ENCODE measurements at places on chromosomes 7 and 10.

DNA sequence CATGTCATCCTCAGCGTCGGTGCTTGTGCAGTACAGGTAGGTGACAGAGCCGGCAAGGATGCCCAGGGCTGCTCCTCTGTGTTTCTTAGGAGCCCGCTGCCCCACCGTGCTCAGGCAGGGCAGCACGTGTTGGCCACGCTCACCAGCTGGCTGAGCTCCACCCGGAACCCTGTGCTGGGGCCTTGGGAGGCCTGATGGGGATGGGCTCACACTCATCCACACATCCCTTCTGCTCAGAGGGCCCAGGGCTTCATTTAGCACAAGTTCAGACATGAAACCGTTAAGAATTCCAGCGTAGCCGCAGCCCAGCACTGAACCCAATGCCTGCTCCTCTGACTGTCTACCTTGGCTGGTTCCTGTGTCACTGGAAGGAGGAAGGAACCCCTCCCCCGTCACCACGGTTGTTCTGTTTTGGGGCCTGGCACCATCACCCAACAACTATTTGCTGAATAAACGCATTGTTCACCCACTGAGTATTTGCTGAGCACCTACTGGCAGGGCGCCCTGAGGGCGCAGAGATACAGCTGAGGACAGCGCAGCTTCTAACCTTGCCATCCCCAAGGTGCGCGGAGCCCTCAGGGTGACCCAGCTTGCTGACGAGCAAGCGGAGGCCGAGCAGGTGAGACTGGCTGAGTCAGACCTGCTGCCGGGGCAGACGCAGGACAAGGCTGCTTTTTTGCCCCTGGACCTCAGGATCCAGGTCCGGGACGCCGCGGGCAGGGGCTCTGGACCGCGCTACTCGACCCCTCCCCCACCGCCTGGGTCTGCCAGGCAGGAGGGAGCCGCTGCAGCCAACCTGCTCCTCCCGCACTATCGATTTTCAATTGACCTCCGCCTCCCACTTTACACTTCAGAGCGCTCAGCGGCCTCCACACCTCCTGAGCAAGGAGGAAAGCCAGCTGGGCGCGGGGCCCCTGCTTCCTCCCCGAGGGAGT is 50.6 kb upstream of the RET start:
- no peak for DNase-seq

- no peak for DNase-seq
Measured at GRCh38 chr10:77699080-77699645, 61.6 kb upstream of the KCNMA1 start.

- DNase-seq = no peak
Measured at GRCh38 chr10:88256886-88257285, 326.2 kb downstream of the RNLS start.

- peak; percentile 61 for DNase-seq
Measured at GRCh38 chr10:72490951-72491350, 134.9 kb downstream of the MICU1 start.

GRCh38 chr10:45253183-45253914 is 62.1 kb downstream of the OR13A1 start:
- DNase-seq = no peak

DNA sequence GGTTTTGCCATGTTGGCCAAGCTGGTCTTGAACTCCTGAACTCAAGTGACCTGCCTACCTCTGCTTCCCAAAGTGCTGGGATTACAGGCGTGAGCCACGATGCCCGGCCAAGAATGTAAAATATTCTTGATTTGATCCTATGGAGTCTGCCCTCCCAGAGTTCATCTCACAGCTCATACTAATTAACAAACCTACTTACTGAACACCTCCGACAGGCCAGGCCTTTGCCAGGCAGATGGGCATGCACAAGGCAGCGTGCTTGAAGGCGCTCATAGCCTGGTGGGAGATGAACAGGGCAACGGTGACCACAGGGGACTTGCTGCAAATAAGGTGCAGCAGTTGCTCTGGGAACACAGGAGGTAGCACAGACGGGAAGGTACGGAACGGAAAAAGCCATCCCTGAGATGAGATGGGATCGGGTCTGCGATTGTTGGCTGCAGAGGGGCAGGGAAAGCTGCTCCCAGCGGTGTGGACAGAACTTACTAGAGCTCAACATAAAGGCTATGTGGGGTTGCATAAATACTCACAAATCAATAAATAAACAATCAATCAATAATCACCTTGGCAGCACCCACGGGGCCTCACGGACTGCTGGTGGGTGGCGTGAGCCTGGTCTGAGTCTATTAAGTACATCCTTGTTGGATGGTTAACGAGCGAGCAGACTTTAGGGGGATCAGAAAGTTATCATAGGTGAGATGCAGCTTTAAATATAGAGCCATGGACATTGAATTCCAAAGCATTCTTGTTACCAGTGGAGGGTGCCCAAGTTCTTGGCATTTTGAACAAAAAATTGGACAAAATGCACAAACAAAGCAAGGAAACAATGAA is 4.7 kb downstream of the ACBD7 start:
- DNase-seq = no peak

DNA sequence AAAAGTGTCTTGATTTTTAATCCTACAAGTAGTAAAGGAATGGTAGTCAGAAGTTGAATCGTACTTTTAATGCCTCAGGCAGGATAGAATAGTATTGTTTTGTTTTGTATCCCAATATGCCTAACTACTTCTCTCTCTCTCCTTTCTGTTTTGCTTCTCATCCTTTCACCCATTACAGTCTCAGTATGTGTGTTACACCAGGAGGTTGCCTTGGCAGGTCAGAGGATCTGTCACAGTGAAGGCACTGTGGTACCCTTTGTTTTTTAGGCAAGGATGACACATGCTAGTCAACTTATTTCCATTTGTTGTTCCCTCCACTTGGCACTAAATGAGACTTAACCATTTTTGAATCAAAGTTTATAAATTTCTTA is 94.4 kb downstream of the MAPK8 start:
- no peak for DNase-seq

GRCh38 chr10:103969857-103970627 is 3.1 kb downstream of the SLK start:
- no peak for DNase-seq

GRCh38 chr10:14571866-14572507 is 202.7 kb downstream of the FAM107B start:
- no peak for DNase-seq

DNA sequence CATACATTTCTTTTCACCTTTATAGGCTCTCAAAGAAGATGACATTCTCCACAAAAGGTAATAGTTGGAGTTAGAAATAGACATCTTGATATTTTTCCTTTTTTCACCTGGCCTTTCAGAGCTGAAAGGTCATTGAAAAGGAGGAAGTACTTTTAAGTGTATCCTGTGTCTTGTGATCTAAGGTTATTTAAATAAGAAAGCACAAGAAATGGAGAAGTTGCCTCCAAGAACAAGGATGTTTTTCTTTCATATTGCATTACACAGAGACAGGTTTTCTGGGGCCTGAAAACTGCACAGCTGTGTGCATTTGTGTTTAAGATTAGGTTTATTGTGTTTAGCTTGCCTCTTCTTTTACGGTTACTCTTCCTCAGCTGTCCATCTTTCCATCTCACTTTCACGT is 103.4 kb upstream of the SEMA3D start:
- DNase-seq = no peak

- no peak for DNase-seq
Measured at GRCh38 chr7:142188154-142188553, 69.7 kb downstream of the PRSS58 start.

DNA sequence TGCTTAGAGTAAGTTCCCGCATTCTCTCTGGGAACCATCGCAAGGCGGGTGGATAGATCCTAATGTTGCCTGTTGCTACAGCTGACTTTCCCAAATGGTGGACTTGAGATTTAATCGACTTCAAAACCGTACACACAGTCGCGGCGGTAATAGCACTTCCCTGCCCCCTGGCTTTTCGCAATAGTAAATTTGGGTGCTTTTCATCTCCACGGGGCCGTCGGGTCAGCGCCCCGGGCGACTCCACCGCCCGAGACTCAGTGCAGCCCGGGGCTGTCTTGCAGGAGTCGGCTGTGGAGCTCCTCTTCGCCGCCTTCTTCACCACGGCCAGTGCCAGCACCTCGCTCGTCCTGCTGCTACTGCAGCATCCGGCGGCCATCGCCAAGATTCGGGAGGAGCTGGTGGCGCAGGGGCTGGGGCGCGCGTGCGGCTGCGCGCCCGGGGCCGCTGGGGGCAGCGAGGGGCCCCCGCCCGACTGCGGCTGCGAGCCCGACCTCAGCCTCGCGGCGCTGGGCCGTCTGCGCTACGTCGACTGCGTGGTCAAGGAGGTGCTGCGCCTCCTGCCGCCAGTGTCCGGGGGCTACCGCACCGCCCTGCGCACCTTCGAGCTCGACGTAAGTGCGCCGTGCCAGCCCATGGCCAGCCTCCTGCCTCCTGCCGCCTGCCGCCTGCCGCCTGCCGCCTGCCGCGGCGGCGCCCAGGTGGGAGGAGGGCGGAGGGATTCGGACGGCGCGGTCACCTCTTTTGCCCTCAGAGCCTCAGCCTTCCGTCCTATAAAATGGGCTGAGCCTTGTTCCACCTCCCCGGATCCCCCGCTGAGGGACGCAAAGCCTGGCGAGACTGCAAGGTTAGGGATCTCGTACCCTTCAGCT is 5.3 kb downstream of the CYP26C1 start:
- DNase-seq = no peak

GRCh38 chr7:129366-130221 is 62.8 kb upstream of the FAM20C start:
- DNase-seq = no peak

DNA sequence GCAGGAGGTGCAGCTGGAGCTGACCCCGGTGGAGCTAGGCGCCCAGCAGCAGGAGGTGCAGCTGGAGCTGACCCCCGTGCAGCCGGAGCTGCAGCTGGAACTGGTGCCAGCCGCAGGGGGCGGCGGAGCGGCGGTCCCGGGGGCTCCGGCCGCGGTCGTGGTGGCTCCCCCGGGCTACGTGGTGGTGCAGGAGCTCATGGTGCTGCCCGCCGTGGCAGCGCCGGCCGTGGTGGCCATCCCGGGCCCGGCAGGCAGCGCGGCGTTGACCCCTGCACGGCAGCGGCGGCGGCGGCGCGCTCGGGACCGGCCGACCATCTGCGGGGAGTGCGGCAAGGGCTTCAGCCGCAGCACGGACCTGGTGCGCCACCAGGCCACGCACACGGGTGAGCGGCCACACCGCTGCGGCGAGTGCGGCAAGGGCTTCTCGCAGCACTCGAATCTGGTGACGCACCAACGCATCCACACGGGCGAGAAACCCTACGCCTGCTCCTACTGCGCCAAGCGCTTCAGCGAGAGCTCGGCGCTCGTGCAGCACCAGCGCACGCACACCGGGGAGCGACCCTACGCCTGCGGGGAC is 6.8 kb downstream of the ZNF853 start:
- DNase-seq = no peak

DNA sequence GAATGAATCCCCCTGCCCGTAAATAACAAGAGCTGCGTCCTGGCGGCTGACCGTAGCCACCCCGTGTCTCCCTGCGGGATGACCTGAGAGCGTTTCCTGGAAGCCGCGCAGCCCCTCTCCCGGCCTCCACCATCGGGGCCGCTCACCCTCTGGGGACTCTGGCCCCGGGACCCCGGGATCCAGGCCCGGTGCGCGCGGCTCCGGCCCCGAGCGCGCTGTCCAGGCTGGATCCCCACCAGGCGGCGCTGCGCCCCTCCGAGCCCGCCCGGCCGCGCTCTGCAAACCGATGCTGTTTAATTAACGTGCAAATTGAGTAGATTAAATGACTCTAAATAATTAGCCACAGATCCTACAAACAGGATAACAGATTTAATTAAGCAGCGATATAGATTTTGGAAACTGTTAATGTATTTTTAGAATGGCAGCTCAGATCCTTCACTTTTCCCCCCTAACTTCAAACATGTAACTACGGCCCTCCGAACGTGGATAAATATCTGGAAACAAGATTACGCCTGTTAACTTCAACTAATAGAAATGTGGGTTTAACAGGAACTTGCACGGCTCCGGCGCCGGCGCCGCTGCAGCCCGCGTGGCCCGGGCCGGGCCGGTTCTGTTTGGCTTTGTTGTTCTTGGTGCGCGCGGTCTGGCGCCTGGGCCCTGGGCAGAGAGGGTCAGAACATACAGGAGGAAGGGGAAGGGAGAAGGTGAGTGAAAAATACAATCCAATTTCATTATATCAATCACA is 7.1 kb upstream of the UNCX start:
- DNase-seq = no peak

DNA sequence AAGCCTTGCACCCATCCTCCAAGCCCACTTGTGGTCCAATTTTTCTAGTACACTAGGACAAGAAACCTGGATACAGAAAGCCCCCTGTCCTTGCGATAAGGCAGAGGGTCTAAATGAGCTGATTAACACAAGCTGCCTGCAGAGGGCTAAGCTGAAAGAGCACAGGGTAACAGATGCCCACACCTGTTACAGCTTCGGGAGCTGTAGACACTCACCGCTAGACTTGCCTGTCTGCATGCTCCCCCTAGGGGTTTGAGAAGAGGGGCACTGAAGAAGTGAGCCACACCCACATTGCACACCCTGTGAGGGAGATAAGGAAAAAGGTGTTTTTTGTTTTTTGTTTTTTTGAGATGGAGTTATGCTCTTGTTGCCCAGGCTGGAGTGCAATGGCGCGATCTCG is 386.5 kb upstream of the AUTS2 start:
- DNase-seq = no peak

DNA sequence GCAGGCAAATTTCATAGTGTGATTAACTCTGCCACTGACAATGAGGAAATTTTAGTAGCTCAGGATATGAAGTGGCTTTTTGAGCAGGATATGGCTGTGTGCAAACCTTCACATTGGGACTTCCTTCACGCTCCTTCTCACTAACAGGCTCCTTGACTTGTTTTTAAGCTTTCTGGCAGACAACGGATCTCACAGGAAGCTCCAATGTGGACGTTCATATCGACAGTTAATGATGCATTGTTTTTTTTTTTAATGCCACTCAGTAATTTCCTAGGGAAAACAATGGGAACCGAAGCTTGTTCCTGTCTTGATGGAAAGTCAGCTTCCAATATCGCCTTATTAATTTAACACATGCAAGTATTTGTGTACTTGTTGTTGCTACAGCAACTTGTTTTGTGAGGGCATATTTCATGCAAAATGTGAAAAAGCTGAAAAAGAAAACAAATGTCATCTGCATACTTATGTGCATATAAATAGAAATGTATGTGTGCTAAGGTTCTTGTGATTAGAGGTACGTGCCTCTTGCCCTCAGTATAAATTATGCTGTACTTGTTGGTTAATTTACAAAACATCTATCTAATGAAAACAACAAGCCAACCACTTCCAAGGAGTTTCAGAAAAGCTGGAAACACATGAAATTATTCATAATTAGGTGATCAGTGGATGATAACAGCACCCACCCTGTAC is 84.7 kb downstream of the NRP1 start:
- DNase-seq = no peak

DNA sequence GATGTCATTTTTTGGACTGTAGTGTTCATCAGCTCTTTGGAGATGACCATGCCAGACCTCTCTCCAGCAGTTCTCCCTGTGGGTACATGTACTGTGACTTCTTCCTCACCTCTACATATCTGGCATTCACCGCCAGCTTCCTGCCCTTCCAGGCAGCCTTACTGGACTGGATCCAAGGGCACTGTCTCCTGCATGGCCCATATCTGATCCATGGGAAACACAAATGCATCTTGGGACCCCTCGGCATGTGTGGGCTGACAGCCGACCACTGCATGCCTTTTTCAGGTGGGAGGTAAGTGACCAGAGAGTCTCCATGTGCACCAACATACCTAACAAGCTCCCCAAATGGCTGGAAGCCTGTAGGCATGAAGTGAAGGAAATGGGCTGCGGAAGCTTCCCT is 3.9 kb upstream of the BLVRA start:
- DNase-seq = no peak

- no peak for DNase-seq
Measured at GRCh38 chr7:5349437-5350173, 66.9 kb downstream of the SLC29A4 start.

Data from HCEC 1CT (cell line).